Breast epithelium (tissue), 4 donors: ENCODE measurements at places on chromosomes 3 and 15. TPM values are rescaled to one million over a fixed set of nuclear protein-coding genes. Genes with fewer than 3 reads are reported as not detected.

DNA sequence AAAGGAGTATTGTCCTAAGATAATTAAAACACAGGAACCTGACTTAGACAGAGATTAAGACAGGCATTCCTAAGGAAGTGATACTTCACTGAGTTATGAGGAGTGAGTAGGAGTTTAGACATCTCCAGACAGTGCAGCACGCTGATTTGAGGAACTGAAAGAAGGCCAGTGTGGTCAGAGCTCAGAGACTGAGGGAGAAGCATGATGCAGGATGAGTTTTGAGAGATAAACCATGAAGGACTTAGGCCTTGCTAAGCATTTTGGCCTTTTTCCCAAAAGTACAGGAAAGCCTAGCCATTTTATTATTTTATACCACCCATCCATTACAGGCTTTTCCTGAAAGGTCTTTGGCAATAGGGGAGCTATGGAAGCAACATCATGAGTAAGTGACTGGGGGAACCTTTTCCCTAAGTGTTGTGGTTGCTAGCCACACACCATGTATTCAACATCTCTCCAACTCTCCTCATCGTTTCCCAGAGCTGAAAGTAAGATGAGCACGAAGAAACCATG, 375.6 kb upstream of the TPRG1 start:
- no peak for DNase-seq

DNA sequence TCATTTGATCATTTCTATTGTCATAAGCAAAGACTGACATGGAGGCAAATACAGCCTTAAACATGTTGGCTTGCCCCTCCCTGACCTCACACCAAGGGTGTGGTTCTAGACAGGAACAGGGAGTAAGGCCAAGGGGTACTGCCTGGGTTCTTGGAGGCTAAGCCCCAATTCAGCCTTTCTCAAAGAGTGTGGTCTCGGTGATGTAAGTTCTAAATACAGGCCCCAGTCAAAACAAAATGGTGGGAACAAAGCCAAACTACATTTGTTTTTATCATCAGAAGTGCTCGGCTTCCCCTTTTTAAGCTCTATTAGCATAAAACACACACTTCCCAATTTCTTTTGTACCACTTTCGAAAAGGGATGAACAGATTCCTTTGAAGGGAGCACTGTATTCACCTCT, 129.5 kb downstream of the ATP8B4 start:
- no peak for DNase-seq

- no peak for DNase-seq
Observed at GRCh38 chr15:39859636-39860035, 60.4 kb downstream of the GPR176 start.

DNA sequence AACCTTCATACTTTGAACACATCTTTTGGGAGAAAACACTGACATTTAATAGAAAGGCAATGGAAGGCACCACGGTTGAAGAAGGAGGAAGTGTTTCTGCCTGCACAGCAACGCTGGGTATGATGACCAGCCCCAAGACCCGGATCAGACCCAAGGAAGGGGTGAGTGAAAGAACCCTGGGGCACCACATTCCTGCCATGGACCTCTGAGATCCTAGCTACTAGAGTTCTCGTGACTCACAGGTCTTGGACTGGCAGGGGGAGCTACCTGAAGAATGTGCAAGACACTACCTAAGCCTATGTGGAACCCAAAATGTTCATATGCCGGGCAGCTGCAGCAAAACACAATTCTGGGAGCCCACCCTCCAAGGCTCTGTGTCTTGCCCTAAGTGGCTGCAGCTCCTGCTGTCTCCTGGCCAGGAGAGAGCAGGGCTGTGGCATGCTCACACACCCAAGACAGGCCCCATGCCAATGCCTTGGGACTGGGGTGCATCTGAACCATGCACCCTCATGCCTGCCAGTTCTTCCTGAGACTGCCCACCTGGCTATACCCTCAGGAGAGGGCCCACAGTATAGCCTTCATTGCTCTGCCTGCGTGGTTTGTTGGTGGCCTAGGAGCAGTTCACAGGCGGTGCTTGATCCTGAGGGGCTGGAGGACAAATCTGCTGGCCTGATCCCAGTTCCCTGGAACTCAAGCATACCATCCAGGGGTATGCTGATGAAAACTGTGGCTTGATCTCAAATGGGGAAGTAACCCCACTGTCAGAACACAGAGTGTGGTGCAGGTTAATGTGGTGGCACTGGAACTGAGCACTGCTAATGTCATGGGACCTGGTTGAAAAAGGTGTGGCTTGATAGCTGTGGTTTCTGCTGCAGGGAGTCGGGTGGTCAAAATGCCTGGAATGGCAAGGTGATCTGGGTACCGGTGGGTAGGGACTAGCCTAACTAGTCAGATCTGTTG, 353.3 kb upstream of the ARHGEF26 start:
- DNase-seq, result no peak

PIGX gene
- 34.4 TPM for total RNA-seq

IQCH gene
- total RNA-seq, result 6.6 TPM

DNA sequence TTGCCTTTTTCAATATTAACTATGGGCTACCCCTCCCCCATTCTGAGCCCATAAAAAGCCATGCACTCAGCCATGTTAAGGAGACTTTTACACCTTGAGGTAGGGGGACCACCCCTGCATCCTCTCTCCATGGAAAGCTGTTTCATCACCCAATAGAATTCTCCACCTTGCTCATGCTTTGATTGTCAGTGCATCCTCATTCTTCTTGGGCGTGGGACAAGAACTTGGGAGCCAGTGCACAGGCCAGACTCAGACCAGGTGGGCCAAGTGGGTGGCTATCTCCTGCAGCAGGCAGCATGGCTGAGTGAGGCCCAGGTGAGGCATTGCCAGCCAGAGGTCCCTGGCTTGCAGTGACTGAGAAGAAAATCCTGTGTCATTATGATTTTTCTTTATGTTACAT, 357.4 kb upstream of the CDIN1 start:
- no peak for DNase-seq

- no peak for DNase-seq
Observed at GRCh38 chr3:113662824-113663223, 33.6 kb downstream of the USF3 start.

AQP9 gene
- 6.9 TPM for total RNA-seq

PODXL2 gene
- total RNA-seq, result 8.8 TPM

DNA sequence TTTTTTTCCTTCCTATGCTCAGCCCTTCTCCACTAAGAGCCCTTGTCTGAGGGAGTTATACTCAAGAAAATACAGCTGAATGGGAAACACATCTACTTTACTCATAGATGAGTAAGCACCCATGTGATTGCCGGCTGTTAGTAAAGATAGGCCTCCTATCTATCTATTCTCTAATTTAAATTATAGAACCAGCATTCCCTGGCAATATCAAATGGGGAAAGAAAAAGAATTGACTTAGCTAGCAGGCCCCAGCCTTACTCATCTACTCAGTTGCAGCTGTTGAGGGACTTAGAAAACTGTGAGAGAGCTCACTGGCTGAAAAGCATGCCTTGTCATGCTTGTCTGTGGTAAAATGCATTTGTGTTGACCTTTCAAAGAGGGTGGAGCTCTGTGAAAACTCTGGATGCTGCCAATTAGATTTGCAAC, 116.9 kb upstream of the LRRFIP2 start:
- no peak for DNase-seq

- no peak for DNase-seq
Observed at GRCh38 chr3:21804330-21804729, 53.3 kb upstream of the ZNF385D start.

DNA sequence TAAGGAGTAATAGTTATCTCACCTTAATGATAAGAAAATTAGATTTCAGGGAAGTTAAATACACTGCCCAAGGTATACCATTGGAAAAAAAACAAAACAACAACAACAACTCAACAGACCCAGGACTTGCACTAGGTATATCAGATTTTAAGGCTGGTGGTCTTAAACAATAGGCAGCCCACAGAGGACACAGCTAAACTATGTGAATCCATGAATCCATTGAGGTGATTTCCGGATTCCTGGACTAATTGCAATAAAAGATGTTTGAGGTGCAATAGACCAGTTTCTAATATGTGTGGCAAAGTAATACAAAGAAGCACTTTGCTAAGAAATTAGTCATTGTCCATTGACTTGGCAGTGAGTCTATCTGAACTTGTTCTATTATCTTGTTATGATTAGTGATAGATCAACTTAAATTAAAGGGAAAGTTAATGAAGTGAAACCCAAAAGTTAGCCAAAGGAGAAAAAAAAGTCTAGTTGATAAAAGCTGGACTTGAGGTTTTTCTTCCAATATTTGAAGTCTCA, 60.9 kb upstream of the MAGI1 start:
- no peak for DNase-seq

DNA sequence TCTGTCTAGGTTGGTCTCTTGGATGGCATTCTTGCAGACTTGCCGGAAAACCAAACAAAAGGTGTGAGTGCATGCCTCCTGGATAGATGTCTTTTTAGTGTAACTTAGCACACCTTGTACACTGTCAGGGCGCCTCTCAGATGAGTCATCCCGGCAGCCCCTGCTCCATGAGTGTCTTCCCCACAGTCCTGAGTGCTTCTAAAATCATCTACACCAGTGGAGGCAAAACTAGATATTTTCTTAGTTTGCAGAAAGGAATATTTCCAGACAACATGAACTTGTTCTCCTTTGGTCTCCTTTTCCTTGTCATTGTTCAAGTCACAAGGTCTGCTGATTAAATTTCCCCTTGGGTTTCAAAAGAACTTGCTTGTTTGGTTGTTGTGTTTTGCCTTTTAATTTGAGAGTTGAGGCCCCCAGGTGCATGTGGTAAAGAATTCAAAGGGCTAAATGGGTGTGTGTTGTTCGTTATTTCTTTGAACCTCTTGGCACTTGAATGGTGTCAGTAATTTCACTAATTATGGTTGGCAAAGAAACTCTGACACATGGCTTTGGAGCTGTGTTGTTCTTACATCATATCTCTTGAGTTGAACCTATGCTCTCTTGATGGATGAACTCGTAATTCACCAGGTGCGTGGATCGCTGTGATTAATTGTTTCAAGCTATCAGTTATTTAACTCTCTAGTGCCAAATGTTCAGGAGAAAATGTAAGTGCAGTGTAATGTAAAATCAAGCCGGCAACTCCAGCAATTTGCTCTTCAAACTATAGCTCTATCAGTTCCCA, 98.2 kb downstream of the IGF1R start:
- DNase-seq, result no peak

DNA sequence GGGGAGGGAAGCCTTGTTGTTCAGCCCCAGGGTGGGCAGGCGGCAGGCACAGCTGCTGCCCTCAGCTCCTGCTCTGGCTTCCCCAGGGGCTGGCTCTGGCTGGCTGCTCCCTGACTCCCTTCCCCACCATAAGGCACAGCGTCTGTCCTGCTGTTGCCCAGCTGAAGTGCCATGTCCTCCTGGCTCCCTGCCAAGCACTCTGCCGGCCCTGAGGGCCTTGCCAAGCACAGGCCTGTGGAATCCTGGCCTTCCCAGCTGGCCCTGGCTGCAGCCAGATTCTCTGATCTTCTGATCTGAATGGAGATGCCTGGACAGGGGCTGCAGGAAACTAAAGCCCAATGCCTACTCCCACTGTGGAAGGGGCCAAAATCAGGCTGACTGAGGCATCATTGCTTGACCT, 1.1 kb downstream of the IQCF6 start:
- DNase-seq, result no peak

- DNase-seq, result no peak
Observed at GRCh38 chr15:70046679-70047369, 50.9 kb downstream of the TLE3 start.

GRCh38 chr3:173945170-173945569, 547.6 kb downstream of the NLGN1 start:
- no peak for DNase-seq
